DMS 273 treated with DMSO at 0.1 percent for 48 hours (cell line): ENCODE measurements at places on chromosomes 16 and 17.

DNA sequence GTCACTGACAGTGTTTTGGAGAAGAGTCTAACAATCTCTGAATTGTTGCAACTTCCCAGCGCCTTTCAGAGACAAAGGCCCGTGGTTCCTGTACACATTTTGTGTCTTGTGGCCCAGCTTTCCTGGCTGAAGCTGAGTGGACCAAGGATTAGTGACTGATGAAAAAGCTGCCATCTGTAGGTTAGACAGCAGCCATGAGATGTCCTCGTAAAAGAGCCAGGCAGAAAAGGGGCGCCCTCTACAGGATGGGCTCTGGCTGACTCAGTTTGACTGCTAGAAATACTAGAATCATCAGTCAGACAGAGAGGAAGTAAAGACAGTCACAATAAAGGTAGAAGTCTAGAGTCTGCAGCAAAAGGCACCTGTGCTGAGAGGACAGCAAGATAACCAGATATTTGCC is 26.5 kb upstream of the NF1 start:
- DNase-seq: no peak

DNA sequence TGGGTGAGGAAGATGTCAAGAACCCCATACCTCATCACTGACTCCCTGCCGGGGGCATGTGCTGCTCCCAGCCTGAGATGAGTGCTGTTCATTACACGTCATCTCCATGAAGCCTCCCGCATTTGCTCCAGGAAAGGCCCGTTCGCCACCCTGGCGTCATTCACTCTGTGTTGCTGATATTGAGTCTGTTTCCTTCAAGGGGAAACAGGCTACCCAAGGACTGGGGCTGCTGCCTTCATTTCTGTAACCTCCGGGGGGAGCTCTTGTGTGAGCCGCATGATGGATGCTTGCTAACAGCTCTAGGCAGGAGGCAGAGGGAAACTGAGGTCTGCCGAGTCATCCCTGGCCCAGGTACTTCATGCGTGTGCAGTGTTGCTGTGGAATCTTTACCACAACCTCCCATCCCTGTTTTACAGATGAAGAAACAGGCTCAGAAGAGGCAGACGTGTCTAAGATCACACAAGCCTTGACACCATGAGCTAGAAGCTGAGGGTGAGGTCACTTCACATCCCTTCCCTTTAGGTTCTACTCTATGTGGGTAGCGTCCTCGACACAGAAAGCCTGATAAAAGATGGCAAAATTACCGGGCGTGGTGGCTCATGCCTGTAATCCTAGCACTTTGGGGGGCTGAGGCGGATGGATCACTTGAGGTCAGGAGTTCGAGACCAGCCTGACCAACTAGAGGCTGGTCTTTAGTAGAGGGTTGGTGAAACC is 3.5 kb upstream of the ARMC5 start:
- DNase-seq: peak; percentile 12

DNA sequence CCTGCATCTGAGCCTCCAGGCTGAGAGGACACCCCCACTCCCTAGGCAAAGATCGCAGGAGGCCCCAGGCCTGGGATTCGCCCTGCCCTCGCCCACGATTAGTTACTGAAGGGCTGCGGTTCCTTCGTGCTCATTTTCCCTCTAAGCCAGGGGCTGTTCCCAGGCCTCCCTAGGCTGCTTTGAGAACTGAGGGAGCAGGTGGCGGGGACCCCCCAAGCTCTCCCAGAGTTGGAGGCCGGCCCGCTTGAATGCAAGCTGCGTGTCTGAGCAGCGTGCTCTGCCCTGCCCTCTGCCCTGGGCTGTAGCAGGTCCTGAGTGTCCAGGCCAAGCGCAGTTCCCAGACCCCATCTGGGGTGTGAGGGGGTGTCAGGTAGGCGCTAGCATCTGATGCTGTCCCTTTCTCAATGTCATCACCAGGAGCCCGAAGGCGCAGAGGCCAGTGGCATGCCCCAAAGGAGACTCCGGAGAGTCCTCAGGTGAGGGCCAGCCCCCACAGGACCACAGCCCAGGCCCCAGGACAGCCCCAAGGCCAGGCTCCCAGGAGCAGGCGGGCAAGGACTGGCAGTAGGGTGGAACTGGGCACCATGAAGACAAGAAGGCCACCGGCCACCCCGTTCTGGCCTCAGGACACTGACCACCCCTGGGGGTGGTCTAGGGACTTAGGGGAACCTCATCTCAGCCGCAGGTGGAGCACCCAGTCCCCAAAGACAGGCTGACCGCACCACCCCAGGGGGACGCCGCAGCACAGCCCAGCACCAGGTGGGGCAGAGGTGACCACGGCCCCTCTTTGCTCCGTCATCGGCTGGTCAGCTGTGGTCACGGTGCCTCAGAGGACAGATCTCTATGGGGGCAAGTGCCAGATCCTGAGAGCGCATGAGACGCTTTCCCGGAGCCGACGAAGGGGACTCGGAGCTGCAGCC is 14.6 kb downstream of the ENDOV start:
- no peak for DNase-seq

DNA sequence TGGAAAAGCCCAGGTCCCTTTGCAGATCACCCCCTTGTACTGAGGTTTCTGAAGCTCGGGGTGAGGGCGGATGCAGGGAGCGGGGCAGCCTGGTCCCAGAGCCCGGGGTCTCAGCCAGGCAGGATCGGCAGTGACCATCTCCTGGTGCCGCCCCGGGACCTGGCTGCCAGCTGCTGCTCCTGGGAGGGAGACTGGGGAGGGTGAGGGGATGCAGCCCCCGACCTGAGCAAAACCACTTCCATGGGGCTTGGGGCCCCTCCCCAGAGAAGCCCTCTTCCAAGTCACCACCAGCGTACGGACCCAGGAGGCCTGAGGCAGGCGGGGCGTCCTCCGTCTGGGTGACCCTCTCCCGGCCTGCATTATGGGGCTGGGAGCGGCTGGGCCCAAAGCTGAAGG is 14.8 kb downstream of the CD7 start:
- no peak for DNase-seq

DNA sequence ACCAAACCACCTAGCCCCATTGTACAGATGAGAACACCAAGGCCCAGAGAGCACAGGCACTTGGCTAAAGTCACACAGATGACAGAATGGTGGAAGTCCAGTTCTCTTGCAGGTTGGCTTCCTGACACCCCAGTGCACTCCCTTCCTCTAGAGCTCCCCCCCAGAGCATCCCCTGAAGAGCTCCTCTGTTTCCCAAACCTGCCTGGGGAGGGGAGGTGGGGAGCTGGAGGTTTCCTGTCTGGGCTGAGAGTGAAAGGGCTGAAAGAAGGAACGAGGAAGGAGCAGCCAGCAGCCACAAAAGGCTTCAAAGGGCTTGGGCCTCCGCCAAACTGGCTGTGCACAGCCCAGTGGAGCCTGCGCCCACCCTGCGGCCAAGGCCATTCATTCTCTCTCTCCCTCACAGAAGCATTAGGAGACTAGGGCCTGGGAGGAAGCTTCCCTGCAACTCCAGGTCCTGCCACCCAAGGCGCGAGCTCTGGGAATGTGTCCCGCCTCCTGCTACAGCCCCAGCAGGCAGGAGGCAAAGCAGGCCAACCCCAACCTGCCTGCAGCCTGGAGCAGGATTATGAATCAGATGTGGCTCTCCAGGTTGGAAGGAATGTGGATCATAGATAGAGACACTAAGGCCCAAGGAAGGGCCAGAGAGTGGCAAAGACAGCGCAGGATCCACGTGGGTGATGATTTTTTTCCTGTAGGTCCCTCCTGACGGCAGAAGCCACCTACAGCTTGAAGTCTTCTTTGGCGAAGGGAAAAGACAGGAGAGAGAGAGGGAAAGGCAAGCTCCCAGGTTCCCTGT is 913 bp downstream of the SLC13A5 start:
- DNase-seq: no peak

DNA sequence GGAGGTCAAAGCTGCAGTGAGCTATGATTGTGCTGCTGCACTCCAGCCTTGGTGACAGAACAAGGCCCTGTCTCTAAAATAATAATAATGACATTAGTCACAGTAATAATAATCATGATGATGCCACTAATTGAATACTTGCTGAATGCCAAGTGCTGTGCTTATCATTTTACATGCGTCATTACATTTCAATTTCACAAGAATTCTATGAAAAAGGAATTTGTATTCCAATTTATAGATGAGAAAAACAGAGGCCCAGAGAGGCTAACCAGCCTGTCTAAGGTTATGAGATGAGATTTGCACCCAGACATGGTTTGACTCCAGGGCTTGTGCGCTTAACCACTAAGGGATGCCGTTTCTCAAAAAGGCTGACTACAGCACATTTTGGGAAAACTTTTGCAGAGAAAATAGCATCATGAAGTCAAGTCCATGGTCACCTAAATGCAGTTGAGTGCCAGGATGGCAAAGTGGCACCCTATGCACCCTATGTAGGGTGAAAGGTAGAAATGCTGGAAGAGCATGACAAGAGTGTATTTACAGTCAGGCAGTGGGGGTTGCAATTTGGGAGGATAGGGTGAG is 144.3 kb upstream of the CACNG3 start:
- DNase-seq: no peak

- peak; percentile 28 for DNase-seq
These were observed at the start of gene NATD1 for GRCh38 chr17:21252796-21253645. Gene NATD1, minus strand, starts transcription at chr17:21253410. Its CDS starts 146 bp downstream, at chr17:21253264.

DNA sequence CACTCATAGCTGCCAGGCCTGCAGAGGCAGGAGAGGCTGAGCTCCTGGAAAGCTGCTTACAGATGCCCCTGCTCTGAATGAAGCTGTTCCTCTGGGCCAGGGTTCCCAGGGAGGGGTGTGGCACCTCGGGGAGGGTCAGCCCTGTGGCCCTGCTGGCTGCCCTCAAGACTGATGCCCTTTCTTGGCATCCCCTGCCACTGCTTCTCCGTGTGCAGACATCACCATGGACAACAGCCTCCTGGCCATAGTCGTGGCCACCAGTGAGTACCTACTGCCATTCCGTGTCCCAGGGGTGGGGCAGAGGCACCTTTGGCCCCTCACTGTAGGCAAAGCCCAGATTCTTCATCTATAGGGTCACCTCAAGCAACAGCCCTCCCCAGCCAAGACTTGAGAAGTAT is 8.9 kb downstream of the MRPL27 start:
- DNase-seq: no peak

- DNase-seq: no peak
These were observed 9.9 kb upstream of the ALKBH5 start for GRCh38 chr17:18173740-18174139.

- no peak for DNase-seq
These were observed at the start of gene HOXB6 for GRCh38 chr17:48604770-48605329. Gene HOXB6, minus strand, starts transcription at chr17:48604986. Its CDS starts 6,836 bp downstream, at chr17:48598150.

DNA sequence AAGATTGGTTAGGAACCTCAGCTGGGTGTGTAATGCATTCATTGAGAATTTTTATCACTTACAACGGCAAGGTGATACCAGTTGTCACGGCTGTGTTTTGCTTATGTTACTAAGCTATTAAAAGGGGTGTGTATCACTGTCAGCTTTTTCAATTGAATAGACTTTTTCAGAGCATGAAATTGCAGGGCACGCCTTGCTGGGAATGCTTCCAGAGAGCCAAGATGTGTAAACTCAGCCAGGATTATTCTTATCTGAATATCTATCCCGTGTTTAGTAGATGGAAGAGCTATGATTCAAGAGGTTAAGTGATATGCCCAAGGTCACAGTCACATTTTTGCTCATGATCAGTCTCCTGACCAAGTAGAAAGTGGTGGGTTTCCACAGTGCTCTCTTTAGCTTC is 6.6 kb upstream of the TEKT3 start:
- no peak for DNase-seq

- no peak for DNase-seq
These were observed 477.3 kb downstream of the KCNJ2 start for GRCh38 chr17:70646673-70647072.

DNA sequence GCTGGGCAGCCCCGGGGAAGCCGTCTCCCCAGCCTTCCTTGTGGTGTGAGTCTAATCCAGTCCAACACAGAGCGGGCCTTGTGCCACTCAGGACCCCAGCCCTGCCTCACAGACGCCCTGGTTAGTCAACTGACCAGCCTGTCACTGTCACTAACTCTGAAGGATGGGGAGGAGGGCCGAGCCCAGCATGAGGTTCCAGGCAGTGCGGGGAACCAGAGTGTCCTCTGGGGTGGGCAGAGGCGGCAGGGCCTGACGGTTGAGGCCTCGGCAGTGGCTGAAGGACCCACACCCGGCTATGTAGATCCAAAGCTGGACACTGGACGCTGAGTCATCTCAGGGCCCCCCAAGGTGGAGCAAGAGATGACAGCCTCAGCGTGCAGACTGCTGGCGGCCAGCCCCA is 8.6 kb downstream of the RPUSD1 start:
- no peak for DNase-seq

DNA sequence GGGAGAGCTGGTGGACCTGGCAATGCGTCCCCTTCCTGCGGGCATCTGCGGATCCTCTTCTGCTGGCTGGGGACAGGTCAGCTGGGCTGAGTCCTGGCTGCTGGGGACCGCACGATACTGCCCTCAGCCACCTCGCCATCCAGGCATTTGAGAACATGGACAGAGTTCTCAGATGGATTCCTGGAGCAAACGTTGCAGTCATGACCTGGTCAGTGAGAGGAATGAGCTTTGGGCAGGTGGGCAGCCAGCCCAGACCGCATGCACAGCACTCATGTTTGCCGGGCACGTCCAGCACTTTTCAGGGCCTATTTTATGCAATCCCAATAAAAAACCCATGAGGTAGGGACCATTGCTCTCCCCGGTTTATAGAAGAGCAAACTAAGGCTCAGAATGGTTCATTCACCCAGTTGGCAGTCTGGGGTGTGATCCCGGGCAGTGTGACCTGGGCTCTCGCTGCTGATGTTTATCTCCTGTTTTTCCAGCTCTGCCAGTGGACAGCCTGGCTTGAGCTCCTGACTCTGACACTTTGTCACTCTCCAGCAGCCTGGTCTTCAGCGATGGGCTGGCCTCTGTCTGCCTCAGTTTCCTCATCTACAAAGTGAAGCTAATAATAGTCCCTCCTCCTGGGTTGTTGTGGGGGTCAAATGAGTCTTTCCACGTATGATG is 294.7 kb downstream of the IRF8 start:
- DNase-seq: no peak

GRCh38 chr17:57751348-57751971 is 6.4 kb upstream of the CCDC182 start:
- no peak for DNase-seq

- DNase-seq: no peak
These were observed 37.0 kb downstream of the NUBP1 start for GRCh38 chr16:10780628-10781027.

- DNase-seq: peak; percentile 16
These were observed 767 bp downstream of the RPS6KB1 start for GRCh38 chr17:59893676-59894100.

GRCh38 chr16:54359081-54359480 is 72.5 kb upstream of the IRX3 start:
- DNase-seq: no peak

DNA sequence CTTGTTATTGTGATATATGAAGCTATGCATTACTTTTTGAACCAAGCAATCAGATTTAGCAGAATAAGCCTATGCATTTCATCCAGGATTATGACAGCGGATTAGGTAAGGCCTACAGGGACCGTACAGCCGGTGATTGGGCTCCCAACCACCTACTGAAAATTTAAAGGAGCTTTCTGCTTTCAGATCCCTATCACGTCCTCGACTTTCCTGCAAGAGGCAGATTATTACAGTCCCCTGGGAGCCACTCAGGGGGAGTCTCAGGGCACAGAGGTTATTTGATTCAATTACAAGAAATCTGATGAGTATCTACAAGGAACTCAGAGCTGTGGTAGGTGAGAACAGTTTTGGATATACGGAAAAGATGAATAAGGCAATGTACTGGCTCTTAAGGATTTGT is 80.7 kb downstream of the HS3ST3B1 start:
- no peak for DNase-seq
